ENCODE measurements at places on chromosomes 1 and 21.
A peak's percentile ranks its signal among the peaks of the same experiment; 100 is the strongest.

GRCh38 chr1:109188781-109189180 is 24.9 kb upstream of the SARS1 start:
- no peak for DNase-seq

DNA sequence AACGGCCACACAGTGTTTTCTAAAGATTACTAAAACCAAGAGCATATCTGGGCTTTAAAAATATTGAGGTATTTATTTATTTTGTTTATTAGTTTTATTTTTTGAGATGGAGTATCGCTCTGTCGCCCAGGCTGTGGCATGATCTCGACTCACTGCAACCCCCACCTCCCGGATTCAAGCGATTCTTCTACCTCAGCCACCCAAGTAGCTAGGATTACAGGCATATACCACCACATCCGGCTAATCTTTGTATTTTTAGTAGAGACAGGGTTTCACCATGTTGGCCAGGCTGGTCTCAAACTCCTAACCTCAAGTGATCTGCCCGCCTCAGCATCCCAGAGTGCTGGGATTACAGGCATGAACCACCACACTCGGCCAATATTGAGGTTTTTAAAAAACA is 23.9 kb downstream of the TMCO4 start:
- no peak for DNase-seq

- no peak for DNase-seq
These were observed 7.4 kb downstream of the PIGM start for GRCh38 chr1:160024195-160024905.

- no peak for DNase-seq
These were observed 238.2 kb downstream of the NFIA start for GRCh38 chr1:61320575-61320974.

DNA sequence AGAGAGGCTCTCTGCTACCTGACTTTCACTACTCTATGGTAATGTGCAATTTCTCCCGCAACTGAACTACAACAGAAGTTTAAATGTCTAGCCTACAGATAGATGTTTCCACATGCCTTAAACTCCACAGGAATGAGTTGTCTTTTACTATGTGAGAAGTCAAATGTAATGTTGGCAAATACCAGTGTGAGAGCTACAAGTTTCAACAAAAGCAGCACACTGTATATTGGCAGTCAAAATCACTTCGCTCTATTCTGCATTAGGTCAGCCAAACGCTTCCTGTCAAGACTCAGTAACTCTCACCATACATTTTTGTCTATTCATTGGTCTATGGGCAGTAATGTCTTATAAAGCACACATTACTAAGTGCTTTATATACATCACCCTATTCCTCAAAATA is 41.9 kb downstream of the LUZP1 start:
- DNase-seq, result no peak

DNA sequence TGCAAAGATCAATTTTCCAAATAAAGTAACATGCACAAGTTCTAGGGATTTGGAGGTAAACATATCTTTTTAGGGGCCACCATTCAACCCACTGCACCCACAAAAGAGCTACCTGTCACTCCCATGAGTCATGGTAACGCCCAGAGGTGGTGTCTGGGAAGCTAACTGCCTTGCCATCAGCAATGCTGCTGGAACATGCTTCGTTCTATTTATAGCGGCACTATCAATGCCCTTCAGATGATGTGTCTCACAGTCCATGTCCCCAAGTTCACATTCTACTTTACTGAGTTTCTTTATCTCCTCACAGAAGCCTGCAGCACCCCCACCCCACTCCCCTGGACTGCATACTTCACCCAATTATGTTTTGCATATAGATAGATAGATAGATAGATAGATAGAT is 95.4 kb downstream of the LPAR3 start:
- no peak for DNase-seq

- DNase-seq, result no peak
These were observed 340.2 kb downstream of the PTPRU start for GRCh38 chr1:29576510-29576909.

DNA sequence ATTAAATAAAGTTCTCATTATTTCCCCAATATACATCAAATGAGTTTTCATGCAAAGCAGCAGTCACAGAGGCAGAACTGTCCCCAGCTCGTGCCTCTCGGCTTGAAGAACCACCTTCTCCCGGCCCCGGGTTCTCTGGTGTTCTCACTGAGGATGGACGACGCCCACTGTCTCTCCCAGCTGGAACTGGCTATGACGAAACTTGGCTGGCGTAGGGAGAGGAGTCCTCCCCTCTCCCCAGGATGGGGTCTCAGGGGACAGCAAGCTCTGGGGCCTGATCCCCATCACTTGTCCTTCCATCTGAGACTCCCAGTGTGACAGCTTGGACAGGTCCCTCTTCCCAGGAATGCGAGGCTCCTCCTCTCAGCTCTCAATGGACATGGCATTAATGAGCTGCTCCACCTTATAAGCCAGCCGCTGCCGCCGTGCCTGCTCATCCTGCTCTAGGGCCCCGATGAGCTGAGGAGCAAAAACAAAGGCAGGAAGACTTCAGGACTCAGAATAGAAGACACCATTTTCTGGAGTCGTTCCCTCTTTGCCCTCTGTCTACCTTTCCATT is 116.0 kb upstream of the CD34 start:
- no peak for DNase-seq

- DNase-seq, result no peak
These were observed 4.5 kb upstream of the ZZZ3 start for GRCh38 chr1:77686796-77687518.

GRCh38 chr1:194102607-194103006 is 916.2 kb upstream of the B3GALT2 start:
- DNase-seq, result no peak

DNA sequence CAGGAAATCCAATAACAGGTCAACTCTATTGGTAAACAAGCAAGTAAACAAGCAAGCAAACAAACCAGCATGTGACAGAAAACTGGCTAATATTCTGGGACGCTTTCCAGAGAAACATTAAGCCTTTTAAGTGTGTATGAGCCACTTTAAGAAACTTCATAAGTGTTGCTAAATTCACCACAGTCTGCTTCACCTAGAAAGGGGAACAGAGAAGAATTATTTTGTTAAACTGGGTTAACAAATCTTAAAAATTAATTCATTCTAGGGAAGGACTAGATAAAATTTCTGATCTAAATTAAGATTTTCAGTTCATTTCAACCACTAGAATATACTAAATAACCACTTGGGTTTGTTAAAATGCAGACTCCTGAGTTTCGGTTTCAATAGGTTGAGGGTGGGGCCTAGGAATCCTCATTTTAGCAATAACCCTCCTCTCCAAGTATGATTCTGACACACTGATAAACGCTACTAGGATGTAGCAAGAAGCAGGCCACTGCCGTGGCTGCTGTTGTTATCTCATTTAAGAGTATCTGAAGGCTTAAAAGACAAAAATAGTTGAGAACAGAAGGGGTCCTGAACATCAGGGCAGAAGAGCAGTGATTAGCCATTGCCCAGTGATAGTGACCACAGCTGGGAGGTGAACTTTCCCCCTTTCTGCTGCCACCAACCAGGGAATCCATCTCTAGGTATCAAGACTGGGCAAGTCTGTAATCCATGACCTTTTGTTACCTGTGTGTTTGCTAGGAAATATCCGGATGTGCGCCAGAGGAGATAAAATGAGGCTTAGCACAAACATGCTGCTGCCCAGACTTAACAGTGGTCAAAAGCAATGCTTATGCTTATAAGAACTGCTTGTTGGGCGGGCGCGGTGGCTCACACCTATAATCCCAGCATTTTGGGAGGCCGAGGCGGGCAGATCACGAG is 11.2 kb downstream of the CREG1 start:
- DNase-seq, result peak; percentile 65

GRCh38 chr21:37792046-37792445 is 124.2 kb downstream of the KCNJ6 start:
- DNase-seq, result no peak

DNA sequence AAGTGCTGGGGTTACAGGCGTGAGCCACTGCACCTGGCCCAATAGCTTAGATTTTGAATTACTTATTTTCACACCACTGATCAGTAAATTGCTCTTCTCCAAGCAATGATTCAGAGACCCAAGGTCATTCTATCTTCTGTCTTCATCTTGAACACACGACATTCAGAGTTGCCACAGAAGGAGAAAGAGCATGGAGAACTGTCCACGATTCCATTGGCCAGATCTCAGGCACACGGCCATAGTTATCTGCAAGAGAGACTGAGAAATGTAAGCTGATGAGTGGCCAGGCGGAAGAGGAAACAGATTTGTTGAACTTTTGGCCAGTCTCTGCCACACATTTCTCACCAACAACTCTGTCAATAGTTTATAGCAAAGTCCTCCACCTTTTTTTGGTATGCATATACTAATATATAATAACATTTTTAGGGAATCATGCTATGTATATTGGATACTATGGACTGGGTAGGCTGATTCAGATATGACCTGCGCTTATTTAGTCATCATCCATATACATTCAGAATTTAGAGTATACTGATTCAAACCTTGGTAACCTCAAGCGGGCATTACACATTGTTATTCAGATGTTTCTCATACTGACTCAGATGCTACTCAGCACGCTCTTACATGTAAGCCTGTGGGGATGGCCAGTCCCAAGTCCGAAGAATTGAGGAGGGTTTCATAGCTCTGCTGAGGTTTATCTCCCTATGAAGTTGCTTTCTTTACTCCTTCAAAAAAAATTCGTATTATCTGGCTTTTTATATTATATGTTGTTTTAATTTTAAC is 25.5 kb upstream of the CAP1 start:
- peak; percentile 60 for DNase-seq

GRCh38 chr1:195898373-195898772 is 709.9 kb downstream of the KCNT2 start:
- no peak for DNase-seq

- DNase-seq, result no peak
These were observed 192.2 kb downstream of the PLPP3 start for GRCh38 chr1:56387071-56387740.

GRCh38 chr1:207002724-207003146 is 29.8 kb downstream of the C1orf116 start:
- DNase-seq, result no peak

DNA sequence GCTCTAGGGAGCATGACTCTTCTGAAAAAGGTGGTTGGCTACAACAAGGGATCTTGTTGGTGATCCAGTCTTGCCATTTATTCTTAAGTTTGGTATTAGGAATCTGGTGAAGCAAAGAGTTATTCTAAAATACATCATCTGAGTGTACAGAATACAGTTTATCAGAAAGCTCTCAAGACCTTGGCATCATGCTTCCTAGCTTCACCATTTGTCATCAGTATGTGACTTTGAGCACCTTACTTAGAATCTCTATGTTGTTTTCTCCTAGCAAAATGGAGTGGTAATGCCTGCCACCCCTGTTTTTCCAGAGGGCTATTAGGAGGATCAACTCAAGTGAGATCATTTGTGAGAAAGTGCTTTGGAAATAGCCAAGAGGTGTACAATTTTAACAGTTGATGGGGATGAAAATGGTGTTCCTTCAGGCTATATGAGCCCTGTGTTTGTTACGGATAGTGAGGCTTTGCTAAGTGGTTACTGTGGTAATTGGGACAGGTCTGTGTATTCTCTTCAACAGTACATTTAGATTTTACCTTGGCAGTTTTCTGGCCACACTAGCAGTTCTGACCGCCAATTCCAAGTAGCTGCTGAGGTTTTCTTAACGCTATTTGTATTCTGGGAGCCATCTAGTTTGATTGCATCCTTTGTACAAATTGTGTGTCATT is 120.5 kb downstream of the DISP1 start:
- DNase-seq, result no peak

GRCh38 chr1:40810927-40811326 is 27.3 kb downstream of the KCNQ4 start:
- DNase-seq, result no peak

- no peak for DNase-seq
These were observed 54.2 kb upstream of the DNAJC6 start for GRCh38 chr1:65255035-65255655.

DNA sequence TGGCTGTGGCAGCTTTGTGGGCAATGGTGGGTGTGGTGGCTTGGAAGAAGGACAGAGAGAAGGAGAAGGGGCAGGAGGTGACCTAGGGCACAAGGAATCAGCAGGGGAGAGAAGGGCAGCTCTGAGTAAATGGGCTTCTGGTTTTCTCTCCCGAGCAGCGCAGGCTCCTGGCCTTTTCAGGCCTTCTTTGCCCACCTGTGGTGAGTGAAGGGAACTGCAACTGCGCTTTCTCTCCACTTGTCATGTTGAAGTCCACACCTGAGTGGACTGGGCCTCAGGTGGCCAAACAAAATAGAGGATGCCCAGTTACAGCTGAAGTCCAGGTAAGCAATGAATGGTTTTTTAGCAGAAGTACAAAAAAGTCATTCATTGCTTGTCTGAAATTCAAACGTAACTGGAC is 29.4 kb upstream of the KCNA10 start:
- DNase-seq, result no peak
